Skin of body (tissue), 3 donors: ENCODE measurements at places on chromosomes 1 and 21. TPM values are rescaled to one million over a fixed set of nuclear protein-coding genes. Genes with fewer than 3 reads are reported as not detected.

GRCh38 chr21:19026911-19027310, 623.3 kb upstream of the TMPRSS15 start:
- no peak for DNase-seq

- DNase-seq = no peak
These were observed 13.8 kb downstream of the LMNA start for GRCh38 chr1:156128308-156128653.

DNA sequence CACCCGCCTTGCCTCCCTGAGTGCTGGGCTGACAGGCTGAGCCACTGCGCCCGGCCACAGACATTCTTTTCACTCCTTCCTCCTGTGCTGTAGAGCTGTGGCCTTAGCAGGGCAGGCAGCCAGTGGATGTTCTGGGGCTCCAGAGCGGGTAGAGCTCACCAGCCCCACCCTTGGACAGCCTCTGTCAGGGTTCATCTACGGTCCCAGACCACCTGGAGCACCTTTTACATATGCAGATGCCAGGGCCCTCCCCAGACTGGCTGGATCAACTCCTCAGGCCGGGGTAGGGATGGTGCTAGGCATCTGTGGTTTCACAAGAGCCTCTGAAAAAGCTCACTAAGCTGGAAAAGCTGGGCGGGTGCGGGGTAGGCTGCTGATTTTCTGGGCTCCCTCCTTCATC, 4.6 kb downstream of the ATP13A2 start:
- no peak for DNase-seq

DNA sequence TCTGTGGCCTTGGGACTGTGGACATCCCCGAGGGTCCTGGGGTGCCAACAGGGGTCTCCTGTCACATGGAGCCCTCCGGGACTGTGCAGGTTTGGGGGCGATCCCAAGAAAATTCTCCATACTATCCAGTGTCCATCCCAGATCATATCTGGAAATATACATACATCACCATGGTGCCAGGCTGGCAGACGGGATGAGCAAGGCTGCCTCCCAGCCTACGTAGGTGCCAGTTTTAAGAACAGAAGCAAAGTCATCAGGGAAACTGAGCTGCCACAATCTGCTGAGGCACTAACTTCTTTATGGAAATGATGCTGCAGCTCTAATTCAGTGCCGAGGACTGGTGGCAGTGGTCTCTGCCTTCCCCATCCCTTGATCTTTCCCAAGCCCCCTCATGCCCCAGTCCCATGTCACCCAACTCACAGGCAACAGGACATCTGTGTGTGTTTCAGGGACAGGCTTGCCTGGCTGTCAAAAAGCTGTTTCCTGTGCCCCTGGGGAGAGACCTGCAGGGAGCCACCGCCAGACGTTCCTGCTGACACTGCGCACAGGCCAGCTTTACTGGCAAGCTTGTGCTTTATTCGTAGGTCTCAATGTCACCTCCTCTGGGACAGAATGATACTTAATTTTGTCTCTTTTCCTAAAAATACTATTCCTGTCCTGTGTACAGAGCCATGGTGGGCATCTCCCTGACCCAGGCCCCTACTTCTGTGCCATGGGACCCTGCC, 15.5 kb downstream of the TEX35 start:
- DNase-seq = no peak

GRCh38 chr1:52677076-52677806, 20.9 kb downstream of the COA7 start:
- no peak for DNase-seq

DNA sequence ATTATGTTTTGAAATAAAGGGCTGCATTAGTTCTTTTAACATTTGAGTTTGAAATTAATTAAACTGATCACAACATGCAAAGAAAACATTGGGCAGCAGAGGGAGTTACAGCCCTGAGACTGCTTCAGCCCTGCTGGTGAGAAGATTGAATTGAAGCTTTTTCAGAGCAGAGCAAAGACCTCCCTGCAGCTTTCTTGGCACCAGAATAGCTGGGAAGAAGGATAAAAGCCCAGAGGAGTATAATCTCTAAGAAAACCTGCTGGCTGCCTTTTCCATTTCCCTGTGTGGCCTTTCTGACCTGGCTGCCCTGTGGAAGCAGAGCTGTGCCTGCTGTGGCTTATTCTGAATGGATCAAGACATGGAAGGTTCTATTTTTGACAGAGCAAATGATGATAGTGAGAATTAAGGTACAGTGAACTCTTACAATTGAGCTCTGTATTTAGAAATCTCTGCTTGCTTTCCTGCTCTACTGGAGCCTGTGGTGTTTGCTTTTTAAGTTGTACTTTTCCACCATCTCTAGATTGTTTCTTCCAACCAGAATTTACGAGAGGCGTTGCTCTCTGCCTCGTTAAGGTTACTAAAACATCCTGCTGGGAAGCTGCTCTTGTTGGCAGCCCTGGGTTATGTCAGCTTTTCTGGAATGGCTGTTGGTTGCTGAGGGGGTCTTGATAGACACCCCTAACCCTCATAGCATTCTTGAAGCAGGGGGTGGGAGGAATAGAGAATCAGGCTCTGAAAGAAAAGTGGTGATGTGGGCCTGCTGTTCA, 9.9 kb downstream of the SNRPE start:
- DNase-seq = peak; percentile 62

GRCh38 chr1:164702216-164702615, 143.2 kb downstream of the PBX1 start:
- DNase-seq = no peak

DNA sequence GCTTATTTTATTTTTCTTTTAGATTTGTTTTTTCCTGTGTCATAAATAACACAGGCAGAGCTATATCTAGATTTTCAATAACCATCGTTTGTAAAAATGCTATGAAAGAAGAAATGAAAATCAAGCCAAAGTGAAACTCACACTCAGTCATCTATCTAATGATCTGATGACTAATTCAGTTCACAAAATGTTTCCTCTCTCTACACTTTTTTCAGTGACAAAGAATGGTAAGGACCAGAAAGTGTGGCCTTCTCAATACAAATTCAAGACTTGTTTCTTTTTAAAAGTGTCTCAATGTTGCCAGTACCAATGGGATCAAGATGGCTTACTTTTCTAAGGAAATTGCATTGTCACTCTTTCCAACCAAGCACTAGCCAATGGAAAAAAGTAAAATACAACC, 282.8 kb upstream of the PKN2 start:
- DNase-seq = no peak

Gene SAMSN1
- 9.6 TPM for total RNA-seq

GRCh38 chr1:27559466-27560030, 44.4 kb downstream of the AHDC1 start:
- DNase-seq = no peak

- no peak for DNase-seq
These were observed 82.5 kb downstream of the ST3GAL3 start for GRCh38 chr1:43789604-43790550.

DNA sequence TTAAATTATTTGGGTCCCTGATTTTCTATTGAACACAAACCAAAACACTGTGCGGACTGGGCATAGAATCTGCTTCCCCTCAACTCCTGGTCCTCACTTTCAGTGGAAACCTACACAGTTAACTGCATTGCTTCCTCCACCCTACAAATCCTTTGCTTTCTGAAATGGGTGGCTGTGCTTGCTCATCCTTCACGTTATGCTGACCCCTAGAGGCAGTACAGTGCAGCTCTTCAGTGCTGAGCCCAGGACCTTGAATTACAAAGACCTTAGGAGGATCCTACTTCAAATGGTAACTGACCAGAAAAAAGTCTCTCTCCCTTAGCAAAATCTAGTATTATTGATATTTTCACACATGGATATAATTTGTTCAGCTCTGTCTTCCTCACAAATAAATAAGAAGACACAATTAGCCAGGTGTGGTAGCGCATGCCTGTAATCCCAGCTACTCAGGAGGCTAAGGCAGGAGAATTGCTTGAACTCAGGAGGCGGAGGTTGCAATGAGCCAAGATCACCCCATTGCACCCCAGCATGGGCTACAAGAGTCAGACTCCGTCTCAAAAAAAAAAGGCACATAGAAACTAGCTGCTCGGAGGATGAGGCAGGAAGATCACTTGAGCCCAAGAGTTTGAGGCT, 63.4 kb upstream of the L1TD1 start:
- peak; percentile 38 for DNase-seq

DNA sequence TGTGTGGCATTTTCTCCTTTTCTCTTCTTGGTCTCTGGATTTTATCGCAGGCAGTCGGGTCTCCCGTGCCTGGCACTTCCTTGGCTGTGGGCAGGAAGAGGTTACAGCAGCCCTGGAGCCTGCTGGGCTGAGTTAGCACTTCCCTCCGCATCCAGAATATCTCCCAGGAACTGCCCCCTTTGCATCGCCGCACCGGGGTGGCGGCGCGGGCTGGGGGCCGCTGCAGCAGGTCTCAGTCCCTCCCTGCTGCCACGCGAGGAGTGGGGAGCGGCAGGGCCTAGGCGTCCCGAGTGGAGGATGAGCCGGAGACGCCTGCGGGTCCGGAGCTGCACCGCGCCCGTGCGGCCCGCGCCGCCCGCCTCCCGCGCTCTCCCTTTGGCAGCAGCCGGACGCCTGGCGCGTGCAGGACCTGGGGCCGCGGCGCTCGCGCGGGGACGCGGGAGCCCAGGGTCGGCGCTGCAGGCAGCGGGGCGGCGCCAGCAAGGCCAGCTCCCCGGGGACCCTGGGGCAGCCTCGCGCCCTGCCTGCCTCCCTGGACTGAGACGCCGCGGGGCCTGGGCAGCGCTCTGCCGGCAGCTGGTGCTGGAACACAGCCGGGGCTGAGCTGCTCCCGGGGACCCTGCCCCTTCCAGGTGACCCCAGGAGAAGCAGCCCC, 192.8 kb downstream of the PRDM2 start:
- no peak for DNase-seq

DNA sequence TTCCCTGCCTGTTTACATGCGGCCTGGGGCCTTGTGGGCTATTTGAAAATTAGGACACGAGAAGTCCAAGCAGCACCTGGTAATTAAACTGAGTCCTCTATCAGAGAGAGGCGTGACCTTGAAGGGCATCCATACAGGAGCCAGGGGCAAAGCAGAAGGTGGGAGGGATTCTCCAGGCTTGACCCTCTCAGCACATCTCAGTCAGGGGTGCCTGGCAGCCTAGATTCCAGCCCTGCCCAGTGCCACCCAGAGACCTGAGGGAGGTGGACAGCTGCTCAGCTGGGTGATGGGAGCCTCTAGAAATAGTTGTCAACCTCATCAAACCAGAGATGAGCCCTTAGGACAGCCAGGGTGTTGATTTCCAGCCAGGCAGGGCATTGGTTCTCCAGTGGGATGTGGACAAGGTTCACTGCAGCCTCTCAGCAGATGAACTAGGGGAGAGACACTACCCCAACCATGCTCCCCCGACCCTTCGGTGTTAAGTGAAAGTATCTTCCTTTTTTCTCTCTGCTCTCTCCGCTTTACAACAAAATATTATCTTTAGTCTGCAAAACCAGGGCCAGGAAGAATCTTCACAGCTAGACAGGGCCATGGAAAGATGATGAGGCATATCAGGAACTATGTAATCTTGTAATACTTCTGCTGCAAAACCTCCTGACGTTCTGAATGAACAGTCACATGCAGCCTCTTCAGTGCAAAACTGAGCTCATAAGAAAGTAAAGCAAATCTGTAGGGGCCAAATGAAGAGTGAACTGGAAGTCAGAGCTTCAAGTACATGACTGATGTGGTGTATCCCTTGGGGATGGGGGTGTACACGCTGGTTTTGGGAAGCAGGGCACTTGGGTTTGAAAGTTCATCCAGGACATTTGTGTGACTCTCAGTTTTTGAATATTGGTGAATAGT, 35.9 kb upstream of the ATP5PO start:
- DNase-seq = no peak

Gene HSF2BP
- 0.89 TPM for total RNA-seq
